Spleen (tissue), 13 donors: ENCODE measurements at places on chromosomes 7 and 10. TPM values are rescaled to one million over a fixed set of nuclear protein-coding genes. Genes with fewer than 3 reads are reported as not detected.

GRCh38 chr10:88652616-88653015, 11.6 kb upstream of the LIPF start:
- no peaks in the 10 kb centered on the region for H3K27me3 ChIP-seq
- no peak overlapping the region for H3K4me3 ChIP-seq
- no peaks in the 10 kb centered on the region for H3K36me3 ChIP-seq

DNA sequence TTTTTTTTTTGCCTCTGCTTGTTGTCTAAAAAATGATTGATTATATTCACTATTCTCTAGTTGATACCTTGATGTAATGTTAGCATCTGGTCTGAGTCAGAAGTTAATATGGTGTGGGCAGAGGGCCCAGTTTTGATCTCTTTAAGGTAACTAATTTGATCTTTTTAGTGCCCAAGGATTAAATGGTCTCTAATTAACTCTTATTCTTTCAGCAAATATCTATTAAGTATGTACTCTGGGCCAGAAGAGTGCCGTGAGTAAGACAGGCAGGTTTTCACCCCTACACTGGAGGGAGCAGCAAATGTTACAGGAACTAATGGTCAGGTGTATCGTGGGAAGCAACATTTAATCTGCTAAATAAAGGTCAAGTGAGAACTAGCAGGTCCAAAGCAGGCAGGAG, 144.6 kb upstream of the COL1A2 start:
- no peak overlapping the region for H3K4me3 ChIP-seq
- H3K36me3 ChIP-seq = no peaks in the 10 kb centered on the region
- DNase-seq = no peak
- no peaks in the 10 kb centered on the region for H3K27me3 ChIP-seq
- H3K4me1 ChIP-seq = no peaks in the 10 kb centered on the region

DNA sequence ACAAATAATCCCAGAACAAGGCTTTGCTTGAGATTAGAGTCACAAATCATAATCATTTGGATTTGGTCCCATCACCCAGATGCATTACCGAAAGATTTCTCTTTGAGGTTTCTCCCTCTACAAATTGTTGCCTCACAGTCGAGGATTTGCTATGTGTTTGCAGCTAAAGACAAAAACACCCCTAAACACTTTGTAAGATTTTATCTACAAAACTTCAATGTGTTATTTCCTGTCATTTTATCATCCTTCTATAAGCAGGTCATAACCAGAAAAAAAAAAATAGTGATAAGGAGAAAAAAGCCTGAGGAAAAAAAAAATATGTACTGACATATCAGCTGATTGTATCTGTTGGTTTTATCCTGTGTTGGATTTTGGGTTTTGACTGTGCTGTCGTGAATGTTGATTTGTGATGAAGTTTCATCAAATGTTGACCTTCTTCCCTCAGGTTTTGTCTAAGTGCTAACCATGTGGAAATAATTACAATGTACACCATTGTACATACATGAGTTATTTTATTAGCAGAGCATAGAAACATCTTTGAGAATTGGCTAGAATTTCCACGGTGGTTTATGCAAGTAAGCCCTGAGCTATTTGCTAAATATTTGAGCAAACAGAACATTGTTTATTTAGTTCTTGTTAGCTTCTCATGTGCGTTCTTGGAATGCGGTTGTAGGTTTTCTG, 274.4 kb downstream of the NEBL start:
- DNase-seq = no peak
- H3K4me3 ChIP-seq = no peak overlapping the region
- H3K36me3 ChIP-seq = no peaks in the 10 kb centered on the region
- H3K4me1 ChIP-seq = peaks cover 2% of the 10 kb centered on the region

- no peaks in the 10 kb centered on the region for H3K4me1 ChIP-seq
- DNase-seq = peak; percentile 16
- H3K36me3 ChIP-seq = no peaks in the 10 kb centered on the region
- H3K4me3 ChIP-seq = no peak overlapping the region
- H3K27me3 ChIP-seq = no peaks in the 10 kb centered on the region
- H3K27ac ChIP-seq = no peak overlapping the region
These were observed 16.3 kb downstream of the CYTH3 start for GRCh38 chr7:6256109-6256483.

DNA sequence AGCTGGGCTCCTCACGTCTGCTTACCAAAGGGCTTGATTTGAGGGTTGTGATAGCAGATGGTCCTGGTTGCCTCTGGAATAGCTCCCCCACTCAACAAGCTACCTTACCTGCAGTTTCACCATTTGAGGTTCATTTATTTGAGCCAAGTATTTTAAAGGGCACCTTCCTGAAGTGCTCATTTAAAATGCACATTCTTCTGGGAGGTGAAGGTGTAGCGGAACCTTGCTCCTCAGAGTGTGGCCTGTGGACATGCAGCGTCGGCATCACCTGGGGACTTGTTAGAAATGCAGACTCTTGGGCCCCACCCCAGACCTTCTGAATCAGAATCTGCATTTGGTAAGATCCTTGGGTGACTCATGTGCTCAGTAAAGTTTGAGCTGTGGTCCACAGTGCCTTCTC, 2.3 kb downstream of the CDH23 start:
- no peak for DNase-seq
- peaks cover 32% of the 10 kb centered on the region for H3K4me1 ChIP-seq
- H3K27me3 ChIP-seq = peaks cover 28% of the 10 kb centered on the region
- H3K27ac ChIP-seq = no peak overlapping the region

- no peaks in the 10 kb centered on the region for H3K27me3 ChIP-seq
- DNase-seq = no peak
- H3K4me1 ChIP-seq = no peaks in the 10 kb centered on the region
- H3K36me3 ChIP-seq = no peaks in the 10 kb centered on the region
- no peak overlapping the region for H3K4me3 ChIP-seq
- H3K27ac ChIP-seq = no peak overlapping the region
These were observed 242.1 kb upstream of the C7orf33 start for GRCh38 chr7:148348466-148348865.

GRCh38 chr7:8629504-8629903, 196.1 kb downstream of the NXPH1 start:
- no peak overlapping the region for H3K4me3 ChIP-seq
- DNase-seq = no peak
- H3K4me1 ChIP-seq = no peaks in the 10 kb centered on the region

DNA sequence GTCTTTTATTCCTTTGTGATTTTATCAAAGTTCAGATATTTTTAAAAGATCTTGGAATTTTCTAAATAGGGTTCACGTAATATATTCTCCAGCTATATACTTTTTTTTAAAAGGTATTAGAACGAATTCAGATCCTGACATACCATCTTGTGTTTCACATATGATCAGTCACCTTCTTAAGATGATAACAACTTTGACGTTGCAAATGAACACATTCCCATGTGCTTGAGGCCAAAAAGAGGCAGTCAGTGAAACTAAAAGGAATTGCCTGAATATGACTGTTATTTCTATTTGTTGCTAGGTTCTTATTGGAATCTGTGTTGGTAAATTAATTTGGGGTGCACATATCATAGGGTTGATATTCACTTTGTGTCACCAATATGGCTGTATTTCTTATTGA, 310.1 kb downstream of the MDFIC start:
- no peaks in the 10 kb centered on the region for H3K27me3 ChIP-seq
- no peak overlapping the region for H3K4me3 ChIP-seq
- H3K27ac ChIP-seq = no peak overlapping the region

The AZGP1 gene
- total RNA-seq = not detected

The ELFN1 gene
- total RNA-seq = 3.5 TPM

The GRID2IP gene
- 0.30 TPM for total RNA-seq

The EBLN1 gene
- not detected for total RNA-seq
